T-helper 2 cell treated with Interferon-gamma antibody and Interleukin-4, amounts not matched to agents 5 μg/mL and 100 μg/mL, for 36 hours (primary cell): ENCODE measurements at places on chromosomes 7 and 10.

- no peak for DNase-seq
Observed at GRCh38 chr7:97078023-97078969, 39.2 kb upstream of the SDHAF3 start.

DNA sequence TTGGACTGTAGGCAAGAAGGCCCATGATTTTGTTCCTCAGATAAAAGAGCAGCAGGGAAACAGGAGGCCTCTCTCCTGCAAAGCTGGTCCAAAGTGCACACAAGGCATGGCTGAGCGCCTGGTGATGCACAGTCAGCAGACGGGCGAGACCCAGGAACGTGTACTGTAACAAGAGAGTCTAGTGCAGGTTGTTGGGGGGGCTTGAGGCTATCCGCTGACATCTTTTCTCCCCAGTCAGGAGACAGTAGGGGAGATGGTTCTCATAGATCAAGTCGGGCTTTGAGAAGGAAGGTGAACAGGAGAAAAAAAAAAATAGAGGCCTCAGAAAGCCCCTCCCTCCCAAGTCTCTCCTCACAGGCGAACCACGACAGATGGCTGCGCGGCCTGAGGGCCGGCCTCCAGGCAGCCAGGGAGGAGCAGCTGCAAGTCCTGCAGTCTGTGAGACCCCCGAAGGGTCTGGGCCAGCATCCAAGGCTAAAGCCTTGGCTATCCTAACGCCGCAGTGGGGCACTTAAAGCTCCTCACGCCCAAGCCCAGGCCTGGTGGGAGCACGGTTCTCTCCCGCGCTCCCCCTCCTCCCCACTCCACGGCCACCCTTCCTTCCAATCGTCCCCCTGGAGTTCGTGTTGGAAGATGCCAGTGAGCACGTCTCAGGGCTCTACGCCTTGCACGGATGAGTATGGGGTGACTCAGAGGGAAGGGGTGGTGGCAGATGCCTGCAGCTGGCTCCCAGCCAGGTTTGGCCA is 68.3 kb downstream of the PRKAG2 start:
- DNase-seq, result no peak

DNA sequence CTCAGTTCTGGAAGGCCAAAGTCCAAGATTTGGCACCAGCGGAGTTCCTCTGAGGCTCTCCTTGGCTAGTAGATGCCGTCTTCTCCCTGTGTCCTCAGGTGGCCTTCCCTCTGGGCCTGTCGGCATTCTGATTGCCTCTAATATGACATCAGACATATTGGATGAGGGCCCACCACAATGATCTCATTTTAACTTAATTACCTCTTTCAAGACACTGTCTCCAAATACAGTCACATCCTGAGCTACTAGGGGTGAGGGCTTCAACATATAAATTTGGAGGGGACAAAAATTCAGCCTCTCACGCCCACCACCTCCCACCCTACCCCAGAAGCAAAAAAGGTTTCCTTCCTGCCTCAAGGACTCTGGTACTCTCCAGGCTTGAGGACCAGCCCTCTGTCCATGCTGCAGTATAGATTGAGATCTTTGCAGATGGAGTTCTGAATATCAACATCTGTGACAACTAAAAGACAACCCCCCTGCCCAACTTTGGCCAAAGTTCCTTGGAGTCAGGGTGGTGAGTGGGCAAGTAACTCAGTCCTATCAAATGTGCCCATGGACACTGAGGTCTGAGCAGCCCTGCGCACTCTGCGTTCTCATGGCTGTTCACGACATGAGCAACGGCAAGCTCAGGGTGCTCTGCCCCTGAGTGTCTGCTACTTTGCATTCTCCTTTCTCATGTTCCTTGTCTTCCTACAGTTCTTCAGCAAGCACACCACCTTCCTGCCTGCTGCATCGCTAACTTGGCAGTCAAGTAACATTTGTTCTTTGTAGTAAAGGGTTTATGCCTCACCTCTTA is 11.5 kb downstream of the TMEM176B start:
- DNase-seq, result no peak

DNA sequence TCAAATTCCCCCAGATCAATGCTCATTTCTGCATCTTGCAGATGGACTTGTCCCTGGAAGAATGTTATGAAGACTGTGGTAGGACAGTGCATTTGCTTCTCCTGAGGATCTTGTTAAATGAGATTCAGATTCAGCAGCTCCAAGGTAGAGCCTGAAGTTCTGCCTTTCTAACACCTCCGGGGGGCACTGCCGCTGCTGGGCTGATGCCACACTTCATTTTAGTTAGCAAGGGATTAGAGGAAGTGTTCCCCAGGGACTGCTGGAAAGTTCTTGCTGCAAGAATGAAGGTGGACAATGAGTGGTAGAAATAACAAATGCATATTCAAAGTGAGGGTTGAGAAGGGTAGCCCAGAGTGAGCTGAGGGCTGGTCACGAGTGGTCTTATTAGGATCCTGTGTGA is 434.3 kb upstream of the AKR1E2 start:
- no peak for DNase-seq

- DNase-seq, result no peak
Observed at GRCh38 chr10:15453457-15453856, 82.4 kb upstream of the FAM171A1 start.

DNA sequence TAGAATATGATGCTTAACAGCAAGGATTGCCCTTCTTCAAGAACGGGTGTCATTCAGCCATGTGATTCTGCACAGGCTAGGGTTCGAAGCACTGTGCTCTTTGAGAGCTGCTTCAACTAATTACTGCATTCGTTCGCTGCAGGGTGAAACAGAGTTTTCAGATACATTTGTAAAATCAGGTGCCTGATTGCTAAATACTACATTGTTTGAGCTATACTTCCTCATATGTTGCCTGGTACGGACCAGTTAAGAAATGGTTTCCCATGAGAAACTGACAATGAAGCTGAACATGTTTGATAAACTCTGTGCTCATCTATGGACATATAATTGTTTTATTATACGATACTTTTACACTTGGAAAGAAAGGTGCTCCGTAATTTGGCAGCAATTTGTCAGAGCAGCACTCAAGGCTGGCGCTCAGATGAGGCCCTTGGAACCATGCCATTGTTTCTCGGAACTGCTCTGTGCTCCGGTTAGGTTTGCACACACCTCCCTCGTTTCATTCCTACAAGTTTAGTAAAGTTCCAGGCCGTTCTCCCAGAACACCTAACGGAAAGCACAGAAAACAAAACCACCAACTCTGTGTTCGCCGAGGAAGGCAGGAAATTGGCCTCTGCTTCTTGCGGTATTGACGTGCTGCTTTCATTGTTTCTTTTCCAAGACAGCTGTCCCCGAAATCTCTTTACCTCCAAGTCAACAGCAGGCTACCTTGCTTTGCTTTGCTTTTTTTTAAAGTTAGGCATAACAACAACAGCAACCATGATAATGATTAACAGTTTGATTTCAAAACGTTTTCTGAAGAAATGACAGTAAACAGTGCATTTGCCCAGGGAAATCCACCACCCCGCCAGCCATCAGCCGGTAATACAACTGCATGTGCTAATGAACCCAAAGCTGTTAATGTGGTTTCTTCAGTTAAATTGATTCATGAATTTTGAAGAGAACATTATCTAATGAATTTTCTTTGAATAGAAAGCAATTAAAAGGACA is 206.9 kb downstream of the EBF3 start:
- DNase-seq, result no peak

DNA sequence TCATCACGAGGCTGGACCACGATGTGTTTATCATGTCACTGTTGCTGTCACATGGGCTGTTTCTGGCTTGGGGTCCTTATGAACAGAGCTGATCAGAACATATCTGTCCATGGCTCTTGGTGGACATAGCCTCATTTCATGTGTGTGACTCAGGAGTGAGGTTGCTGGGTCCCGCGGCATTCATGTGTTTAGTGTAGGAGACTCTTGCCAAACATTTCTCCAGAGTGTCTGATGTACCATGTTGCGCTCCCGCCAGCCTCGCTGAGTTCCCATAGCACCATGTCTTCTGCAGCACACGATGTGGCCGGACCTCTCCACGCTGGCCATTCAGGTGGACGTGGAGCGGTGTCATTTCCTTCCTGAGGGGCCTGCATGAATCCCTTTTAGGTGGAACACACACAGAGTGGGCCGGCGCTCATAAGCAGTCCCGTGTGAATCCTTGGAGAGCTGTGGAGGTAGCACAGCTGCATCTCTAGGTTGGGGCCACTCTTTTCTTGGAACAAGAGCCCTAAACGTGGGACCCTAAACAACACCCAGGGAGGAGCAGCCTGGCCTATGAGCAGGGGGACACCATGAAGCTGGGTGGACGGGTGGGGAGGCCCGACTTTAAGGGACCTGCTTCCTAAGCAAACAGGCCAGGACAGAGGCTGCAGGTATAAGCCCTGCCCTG is 134.6 kb downstream of the LHPP start:
- DNase-seq, result no peak

DNA sequence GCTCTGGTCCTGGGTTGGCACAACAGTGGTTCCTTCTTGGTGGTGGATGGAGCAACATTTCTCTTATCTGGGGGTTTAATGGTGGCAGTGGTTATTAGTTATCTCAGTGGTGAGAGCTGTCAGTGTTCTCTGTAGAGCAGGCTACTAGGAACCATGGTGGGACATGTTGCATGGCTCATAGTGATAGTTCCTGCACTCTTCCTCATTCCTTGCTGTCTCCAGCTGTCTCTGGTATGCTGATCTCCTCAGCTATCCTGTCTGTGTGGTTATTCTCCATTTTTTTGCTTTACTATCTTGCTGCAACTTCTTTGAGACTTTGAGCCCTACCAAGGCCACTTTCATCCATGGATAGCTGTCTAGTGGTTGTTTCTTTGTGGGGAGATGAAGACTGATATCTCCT is 44.0 kb downstream of the CCDC7 start:
- no peak for DNase-seq

- DNase-seq, result no peak
Observed at GRCh38 chr7:46147871-46148270, 226.8 kb upstream of the IGFBP3 start.

DNA sequence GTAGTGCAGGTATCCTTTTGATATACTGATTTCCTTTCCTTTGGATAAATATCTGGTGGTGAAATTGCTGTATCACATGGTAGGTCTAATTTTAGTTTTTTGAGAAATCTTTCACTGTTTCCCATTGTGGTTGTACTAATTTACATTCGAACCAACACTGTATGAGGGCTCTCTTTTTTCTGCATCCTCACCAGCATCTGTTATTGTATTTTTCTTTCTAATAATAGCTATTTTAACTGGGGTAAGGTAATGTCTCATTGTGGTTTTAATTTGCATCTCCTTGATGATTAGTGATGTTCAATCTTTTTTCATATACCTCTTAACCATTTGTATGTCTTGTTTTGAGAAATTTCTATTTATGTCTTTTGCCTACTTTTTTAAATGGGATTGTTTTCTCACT is 335.4 kb upstream of the MTPN start:
- no peak for DNase-seq

GRCh38 chr7:12222889-12223579 is 11.9 kb downstream of the TMEM106B start:
- no peak for DNase-seq

DNA sequence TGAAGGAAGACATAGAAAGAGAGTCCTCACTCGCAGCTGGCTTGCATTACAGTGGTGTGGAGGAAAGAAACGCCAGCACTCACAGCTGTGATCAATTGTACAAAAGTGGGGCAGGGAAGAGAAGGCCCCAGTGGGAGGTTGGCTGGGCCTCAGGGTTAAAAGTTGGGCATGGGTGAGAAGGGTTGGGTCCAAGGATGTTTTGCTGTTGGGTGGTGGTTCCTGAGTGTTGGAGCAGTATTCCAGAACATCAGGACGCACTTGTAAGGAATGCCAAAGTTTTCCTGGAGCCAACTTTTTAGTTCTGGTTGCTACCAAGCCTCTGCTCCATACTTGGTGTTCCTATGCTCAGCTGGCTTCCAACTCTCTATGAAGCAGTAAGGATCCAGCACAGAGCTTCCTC is 55.4 kb upstream of the MKRN1 start:
- no peak for DNase-seq

DNA sequence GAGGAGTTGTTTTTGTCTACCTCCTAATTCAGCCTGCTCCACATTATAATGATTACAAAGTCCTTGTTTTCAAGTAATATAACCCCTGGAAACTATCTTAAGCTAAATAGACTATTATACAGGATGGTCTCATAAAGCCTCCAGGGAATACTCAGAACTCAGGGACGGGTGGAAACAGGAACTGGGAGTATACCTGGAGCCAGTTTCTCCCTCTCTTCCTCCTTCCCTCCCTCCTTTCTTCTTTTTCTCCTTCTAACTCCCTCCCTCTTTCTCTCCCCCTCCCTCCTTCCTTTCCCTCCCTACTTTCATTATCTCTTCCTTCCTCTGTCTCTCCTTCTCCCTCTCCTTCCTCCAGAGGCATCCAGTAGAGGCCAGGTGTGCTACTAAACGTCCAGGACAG is 76.2 kb upstream of the PRR15 start:
- DNase-seq, result no peak

DNA sequence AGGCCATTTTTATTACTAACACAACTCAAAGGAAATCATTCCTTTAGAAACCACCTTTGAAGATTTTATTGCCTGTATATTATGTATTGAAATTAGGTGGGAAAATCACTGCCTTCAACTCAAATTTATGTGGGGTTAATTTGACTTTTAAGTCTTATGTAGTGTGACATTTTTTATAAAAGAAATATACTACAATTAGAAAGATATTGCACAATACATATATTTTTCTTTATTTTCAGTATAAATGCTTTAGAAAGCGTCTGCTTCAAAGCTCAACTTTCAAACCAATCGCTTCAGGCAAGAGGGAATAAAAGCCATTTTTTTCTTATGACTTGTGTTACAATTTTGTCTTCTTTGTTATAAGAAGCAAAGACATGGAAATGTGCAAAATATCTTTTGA is 337.4 kb upstream of the ZWINT start:
- DNase-seq, result no peak

- DNase-seq, result no peak
Observed at GRCh38 chr7:44182827-44183226, 6.4 kb downstream of the GCK start.

- no peak for DNase-seq
Observed at GRCh38 chr7:55409482-55410225, 44.5 kb downstream of the LANCL2 start.

DNA sequence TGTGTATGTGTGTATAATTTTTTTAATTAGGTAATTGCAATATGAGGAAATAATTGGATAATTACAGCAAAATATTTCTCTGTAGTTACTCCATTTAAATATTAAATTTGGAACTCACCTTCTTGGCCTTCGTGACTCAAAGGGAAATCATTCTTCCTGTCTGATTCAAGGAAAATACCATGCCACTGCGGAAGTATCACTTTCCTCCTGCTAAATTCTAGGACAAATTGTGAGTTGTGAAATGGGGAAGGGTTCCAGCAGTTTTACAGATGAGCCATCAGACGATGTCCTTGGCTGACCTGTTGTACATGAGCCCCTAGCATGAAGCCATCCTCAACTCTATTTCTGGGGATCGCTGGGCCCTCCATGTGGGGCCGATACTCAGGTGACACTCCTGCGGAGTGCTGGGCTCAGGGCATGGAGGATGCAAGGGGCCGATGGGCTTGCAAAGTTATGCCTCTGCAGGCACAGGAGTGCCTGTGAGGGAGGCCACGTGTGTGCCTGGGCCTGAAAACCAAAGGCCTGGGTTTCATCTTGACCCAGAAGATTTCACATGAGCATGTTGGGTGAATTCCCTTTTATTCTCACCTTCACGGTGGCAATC is 179.6 kb upstream of the TCERG1L start:
- DNase-seq, result no peak

- DNase-seq, result no peak
Observed at GRCh38 chr7:98826387-98826786, 43.4 kb downstream of the TMEM130 start.

GRCh38 chr7:74467876-74468275 is 14.2 kb downstream of the GTF2IRD1 start:
- no peak for DNase-seq

- no peak for DNase-seq
Observed at GRCh38 chr10:30056767-30057355, 2.5 kb downstream of the JCAD start.
